Aorta (tissue), 5 donors: ENCODE measurements at places on chromosomes 7 and 10. TPM values are rescaled to one million over a fixed set of nuclear protein-coding genes. Genes with fewer than 3 reads are reported as not detected.

DNA sequence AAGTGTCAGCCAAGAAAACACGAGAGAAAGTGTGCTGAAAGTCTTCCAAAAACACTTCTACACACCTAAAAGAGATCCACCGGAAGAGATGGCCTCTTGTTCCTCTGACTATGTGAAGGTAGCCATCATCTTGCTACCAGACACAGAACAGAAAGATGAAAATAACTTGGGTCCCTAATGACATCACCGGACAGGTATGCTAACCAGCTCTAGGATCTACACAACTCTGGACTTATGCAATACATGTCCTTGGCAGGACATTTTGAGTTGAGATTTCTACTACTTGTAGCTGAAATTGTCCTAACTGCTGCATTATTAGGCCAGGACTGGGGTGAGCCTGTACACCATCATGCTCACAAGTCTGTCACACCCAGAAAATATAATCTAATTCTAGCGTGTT, 358.7 kb downstream of the ELMO1 start:
- DNase-seq, result no peak

CAV1 gene
- total RNA-seq, result 229 TPM

CCDC7 gene
- 46.7 TPM for total RNA-seq

DNA sequence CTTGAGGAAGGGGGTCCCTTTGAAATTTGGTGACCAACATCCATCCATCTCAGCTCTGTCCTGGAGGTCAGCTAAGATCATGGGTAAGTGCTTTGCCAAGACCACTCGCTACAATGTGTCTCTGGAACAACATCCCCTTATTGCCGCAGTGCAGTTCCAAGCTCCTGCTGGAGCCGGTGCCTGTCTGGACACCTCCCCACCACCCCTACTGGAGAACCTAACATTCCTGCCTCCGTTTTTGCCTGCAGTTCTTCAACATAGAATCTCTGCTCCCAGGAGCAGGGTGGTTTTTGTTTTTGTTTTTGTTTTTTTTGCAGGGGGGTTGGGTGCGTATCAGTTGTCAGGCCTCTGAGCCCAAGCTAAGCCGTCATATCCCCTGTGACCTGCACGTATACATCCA, 51.2 kb upstream of the FXYD4 start:
- DNase-seq, result no peak

HELLS gene
- total RNA-seq, result 3.7 TPM

GRCh38 chr10:26095781-26096180, 120.8 kb upstream of the GAD2 start:
- DNase-seq, result no peak

DNA sequence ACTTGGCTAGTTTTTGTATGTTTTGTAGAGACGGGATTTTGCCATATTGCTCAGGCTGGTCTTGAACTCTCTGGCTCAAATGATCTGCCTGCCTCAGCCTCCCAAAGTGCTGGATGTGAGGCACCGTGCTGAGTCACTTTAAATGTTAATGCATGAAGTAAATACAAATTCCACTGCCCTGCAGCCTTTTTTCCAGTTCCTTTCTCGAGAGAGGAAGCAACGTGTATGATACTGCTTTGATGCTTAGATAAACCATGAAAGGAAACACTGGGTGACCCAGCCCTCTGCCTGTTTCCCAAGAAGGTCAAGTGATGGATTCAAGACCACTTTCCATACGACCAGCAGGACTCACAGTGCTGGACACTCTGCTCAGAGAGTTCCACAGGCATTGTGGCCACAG, 11.3 kb upstream of the MRPS24 start:
- DNase-seq, result no peak

- DNase-seq, result no peak
Observed at GRCh38 chr7:32518534-32519140, 23.3 kb downstream of the AVL9 start.

SLC35B4 gene
- 16.0 TPM for total RNA-seq

MRM2 gene
- total RNA-seq, result 11.5 TPM

DNA sequence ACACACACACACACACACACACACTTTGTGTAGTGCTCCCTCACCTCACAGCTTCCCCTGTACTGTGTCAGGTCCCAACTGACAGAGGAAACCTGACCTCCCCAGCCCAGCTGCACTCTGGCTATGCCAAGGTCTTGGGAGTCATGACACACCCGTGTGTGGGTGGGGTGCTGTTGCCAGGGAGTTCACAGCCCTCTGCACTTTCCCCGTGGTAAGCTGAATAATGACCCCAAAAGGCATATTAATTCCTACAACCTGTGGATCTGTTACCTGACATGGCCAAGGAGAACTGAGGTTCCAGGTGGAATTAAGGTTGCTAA, 8.9 kb upstream of the NANOS1 start:
- DNase-seq, result no peak

- no peak for DNase-seq
Observed at GRCh38 chr10:91665842-91666241, 33.0 kb upstream of the PPP1R3C start.

TLX1 gene
- not detected for total RNA-seq

DNA sequence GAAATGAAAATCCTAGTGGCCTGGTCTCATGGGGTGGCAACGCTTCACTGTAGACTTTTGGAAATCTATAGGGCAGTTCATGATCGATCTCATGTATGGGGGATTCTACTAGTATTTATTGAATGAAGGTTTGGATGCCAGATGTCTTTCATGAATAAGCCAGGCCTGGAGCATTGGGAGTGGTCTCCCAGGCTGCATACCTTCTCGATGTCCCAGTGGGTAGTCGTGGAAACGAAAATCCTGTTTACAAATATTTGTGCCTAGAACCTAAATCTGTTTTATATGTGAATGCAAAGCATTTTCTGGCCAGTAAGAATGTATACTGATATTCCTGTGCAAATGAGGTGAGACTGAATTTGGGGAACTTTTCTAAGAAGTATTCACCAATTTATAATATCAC, 105.0 kb upstream of the C1QL3 start:
- no peak for DNase-seq

PLPP4 gene
- not detected for total RNA-seq

CALHM1 gene
- not detected for total RNA-seq

- no peak for DNase-seq
Observed at GRCh38 chr10:50988792-50989191, 85.5 kb upstream of the PRKG1 start.

GRCh38 chr7:156590212-156590611, 50.4 kb upstream of the RNF32 start:
- DNase-seq, result no peak

DNA sequence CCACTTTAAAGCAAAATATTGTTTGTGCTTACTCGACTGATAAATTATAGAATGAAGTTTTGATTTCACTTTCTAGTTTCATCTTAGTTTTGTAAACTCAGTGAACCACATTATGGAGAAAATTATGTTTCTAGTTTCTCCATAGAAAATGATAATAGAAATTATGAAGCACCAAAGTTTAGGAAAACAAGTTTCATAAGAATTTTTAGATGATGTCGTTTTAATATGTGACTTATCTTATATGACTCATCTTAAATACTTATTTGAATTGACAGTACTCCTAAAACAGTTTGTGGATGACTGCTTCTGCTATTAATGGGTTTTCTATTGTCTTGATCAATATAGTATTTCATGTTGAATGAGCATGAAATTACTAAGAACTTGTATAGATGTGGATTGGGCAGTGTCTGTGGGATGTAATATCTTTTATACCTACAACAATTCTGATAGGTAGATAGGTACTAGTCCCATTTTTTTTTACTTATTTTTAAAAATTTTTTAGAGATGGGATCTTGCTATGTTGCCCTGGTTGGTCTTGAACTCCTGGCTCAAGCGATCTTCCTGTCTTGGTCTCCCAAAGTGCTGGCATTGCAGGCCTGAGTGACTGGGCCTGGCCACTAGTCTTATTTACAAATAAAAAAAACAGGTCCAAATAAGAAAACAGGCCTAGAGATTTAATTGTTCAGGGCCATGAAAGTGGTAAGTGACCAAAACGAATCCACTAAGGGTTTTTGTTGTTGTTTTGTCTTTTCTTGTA, 3.7 kb downstream of the HBP1 start:
- no peak for DNase-seq

GRCh38 chr7:98178762-98179490, 32.3 kb upstream of the BHLHA15 start:
- DNase-seq, result no peak

DNA sequence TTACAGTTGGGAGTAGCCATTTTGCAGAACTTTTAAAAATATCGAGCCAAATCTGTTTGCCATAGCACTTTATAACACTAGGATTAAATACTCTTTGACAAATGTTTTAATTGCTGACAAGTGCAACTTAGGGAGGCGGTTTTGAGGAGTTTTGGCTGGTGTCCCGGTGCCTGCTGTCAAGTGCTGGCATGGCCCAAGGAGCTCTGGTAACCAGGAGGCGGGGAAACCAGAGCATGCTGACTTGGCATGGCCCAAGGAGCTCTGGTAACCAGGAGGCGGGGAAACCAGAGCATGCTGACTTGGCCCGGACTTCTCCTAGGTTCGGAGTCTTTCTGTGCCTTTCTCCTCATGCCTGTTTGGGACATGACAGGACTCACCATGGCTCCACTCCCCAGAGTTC, 30.8 kb upstream of the ZNF32 start:
- DNase-seq, result peak; percentile 90

DNA sequence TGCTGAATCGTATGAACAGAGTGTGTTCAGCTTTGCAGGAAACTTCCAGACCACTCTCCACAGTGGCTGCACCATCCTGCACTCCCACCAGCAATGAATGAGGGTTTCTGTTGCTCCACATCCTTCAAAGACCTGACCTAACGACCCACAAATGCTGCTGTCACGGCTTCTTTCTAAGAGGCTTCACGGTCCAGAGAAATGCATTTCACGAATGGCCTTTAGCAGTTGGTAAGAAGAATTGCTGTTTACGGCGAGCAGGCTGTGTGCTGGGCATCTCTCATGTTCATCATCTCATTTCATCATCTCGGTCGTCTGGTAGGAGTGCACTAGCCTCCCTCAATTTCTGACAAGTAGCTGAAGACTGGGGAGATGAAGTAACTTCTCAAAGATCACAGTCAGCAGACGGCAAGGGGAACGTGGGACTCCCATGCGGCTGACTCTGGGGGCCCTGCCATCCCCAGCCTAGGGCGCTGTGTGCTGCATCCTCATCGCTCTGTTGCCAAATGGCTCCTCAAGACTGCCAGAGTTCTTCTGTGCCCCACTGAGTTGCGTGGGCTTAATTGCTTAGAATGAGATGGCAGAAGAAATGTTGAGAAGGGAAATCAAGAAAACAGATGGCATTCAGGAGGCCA, 72.9 kb downstream of the ADARB2 start:
- no peak for DNase-seq

GRCh38 chr10:52452600-52453493, 138.8 kb downstream of the DKK1 start:
- DNase-seq, result no peak

SPDYE6 gene
- total RNA-seq, result not detected

GRCh38 chr10:43417950-43418768, 9.2 kb upstream of the HNRNPF start:
- no peak for DNase-seq

- DNase-seq, result peak; percentile 29
Observed at GRCh38 chr10:132359305-132360040, 27.5 kb downstream of the LRRC27 start.

DNA sequence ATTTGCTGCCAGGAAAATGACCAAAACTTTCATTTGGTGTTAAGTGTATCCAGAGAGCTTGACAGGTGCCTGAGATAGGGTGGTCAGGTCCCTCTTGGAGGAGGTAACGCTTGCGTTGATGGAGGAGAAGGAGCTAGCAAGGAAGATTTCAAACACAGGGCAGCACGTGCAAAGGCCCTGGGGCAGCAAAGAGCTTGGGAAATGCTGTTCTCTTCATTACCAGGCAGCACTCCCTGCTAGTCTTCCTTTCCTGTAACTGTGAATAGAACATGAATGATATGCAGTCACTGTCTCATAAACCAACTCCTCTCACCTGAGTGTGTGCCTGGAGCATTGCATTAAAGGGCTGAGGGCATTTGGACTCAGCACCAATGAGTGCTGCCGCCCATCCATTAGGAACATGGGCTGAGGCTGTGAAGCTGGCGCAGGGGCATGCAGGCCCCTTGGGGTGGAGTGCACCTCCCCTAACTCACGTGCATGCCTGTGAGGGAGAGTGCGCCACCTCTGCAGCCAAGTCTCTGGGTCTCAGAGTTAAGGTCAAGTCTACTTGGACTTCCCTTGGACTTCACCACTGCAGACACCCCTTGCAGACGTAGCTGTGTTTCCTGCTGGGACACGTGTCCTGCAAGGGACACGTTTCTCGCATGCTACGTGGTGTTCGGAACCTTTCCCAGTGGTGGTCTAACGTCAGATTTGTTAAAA, 136.8 kb downstream of the PAXIP1 start:
- no peak for DNase-seq

DNA sequence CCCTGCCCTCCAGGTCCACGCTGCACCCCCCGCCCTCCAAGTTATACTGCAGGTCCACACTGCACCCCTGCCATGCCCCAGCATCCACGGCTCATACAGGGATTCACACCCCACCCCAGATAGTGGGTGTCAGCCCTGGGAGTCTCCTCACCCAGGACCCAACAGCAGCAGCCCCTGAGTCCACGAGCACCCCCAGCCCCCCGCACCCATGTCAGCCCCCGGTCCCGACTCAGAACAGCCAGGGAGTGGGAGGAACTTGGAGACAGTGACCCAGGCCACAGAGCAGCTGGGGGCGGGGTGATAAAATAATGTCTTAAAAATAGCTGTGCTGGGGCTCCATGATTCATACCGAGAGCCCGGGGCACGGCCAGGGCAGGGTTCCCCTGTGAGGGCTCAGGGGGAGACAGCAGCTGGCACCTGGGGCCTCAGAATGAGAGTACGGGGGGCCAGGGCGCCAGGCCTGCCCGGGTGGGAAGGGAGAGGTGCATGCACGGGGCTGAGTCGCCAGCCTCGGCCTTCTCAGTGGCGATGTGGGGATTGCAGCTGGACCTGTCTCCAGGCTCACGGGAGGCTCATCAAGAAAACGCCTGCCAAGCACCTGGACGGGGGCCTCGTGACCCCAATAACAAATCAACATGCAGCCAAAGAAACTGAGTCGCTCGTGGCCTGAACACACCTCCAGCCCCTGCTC, 29.8 kb downstream of the ADAP1 start:
- DNase-seq, result peak; percentile 57

GRCh38 chr10:32646535-32646934, 200.6 kb downstream of the CCDC7 start:
- DNase-seq, result no peak

- no peak for DNase-seq
Observed at GRCh38 chr10:129486805-129487204, 19.8 kb downstream of the MGMT start.

DNA sequence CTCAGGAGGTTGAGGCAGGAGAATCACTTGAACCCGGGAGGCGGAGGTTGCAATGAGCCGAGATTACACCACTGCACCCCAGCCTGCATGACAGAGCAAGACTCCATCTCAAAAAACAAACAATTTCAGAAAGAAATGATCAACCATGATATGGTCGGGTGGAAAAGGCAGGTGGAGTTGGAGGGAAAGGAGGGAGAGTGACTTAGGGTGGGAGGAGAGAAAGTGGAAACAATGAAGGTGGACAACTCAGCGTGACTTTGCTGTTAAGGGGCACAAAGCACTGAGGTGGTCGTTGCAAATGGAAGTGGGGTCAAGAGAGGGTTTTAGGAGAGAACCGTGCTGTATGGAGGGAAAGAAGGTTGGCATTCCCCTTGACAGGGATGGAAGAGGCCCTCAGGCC, 30.0 kb upstream of the FXYD4 start:
- DNase-seq, result no peak

GRCh38 chr7:157268540-157268939, 68.3 kb upstream of the DNAJB6 start:
- DNase-seq, result peak; percentile 49
